ENCODE measurements at places on chromosomes 5 and 9.

DNA sequence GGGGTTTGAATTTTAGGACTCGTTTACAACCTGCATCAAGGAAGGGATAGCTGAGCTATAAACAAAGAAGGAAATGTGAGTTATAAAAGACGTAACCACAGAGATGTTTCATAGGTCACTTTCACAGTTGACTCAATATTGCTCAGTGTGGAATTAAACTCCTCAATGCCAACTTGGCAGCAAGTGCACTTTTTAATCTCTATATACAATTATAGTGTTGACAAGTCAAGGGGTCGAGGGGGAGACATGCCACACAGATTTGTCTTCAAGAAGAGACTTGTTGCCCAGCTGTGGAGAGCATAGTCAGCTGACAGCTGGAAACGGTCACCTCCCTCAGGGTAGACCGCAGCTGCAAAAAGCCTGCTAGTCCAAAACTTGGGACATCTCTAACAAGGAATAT lies 163.4 kb upstream of the DMAC1 start:
- DNase-seq = no peak

- no peak for DNase-seq
Measured at GRCh38 chr5:162719720-162720119, 652.1 kb downstream of the GABRG2 start.

- DNase-seq = no peak
Measured at GRCh38 chr9:80899208-80899607, 790.1 kb downstream of the TLE1 start.

DNA sequence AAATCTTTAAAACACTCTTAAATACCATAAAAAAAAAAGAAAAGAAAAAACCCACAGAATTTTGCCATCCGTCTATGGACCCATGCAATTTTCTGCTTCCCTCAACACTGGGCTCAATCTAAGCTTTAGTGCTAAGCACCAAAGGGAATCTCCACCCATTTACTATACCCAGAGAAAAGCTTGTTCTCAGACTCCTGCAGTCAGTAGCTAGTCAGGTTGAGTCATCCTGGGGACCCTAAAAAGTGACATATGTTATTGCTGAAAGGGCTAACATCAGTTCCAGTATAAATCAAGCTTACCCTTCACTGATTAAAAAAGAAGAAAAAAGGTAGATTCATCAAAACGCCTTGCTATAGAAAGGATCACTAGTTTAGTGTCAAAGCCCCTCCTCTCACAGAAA lies 177.6 kb downstream of the MUSK start:
- no peak for DNase-seq

DNA sequence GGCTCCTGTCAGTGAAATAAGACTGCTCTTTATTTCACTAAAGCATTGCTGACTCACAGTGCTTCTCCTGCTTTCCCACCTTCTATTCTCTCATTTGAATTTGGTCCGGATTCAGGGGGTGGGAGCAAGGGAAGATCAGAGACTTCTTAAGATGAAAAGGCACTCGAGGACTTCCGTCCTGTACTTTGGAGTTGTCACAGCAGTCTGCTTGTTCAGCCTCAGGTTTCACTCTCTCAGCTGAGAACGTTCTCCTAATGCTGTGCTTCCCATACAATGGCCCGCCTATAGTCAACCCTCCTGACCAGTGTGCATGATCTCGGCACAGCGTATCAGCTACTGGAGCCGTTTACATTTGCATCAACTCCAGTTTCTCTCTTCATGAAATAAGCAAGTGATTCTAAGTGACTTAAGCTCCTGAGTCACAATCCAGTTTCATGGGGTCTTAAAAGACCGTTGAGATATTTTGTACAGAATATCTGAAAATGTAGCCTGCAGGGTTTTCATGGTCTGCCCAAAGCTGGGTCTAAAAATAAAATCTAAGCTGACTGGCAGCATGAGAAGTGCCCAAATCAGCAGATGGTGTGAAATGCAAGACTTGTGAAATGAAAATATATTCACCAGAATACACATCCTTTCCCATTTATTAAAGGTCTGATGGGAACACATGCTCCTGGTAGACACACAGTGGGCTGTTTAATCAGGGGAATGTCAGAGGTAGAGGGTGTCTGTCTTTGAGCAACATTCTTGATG lies 145.0 kb downstream of the ADCY2 start:
- no peak for DNase-seq

- no peak for DNase-seq
Measured at GRCh38 chr9:104071589-104071988, 22.5 kb upstream of the SMC2 start.

All from vagina (tissue), 2 donors.